Progenitor cell of endocrine pancreas (in vitro differentiated cells): ENCODE measurements at places on chromosomes 1 and 21.

DNA sequence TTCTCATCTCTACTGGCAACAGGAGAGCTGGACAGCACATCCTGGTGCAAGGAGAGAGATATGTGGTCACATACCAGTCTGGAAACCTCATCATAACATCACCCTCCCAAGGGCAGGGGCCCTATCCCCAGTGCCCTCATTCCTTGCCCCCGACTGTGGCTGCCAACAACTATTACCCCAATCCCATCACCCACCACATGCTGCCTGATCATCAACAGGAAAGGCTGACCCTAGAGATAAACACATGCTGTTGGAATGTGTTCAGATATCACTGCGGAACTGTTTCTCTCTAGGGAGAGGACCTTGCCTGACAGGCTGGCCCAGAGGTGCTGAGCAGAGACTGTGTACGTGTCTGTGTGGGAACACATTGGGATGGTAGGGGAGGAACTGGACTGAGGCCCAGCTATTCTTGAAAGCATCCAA lies 4.5 kb upstream of the INKA2 start:
- DNase-seq = no peak

- no peak for DNase-seq
Measured at GRCh38 chr1:213541641-213542040, 446.1 kb upstream of the PROX1 start.

- no peak for DNase-seq
Measured at GRCh38 chr1:15262706-15263105, 15.7 kb downstream of the FHAD1 start.

GRCh38 chr1:95124342-95124741 lies 7.2 kb downstream of the TLCD4 start:
- no peak for DNase-seq

DNA sequence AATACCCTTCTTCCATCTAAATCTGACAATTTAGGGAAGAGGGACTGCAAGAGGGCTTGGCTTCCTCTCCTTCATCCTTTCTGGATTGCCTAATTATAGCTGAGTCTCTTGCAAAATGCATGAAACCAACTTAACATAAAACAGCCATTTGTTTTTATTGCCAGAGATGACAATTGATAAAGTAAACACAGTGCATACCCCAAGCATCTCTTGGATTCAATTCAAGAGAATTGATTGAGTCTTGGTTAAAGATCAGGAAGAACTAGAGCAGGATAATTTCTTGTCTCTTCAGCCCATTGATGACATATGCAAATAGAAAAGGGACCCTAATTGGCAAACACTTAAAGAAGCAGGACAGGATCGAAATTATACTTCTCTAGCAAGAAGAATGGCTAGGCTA lies 617.1 kb upstream of the PTBP2 start:
- no peak for DNase-seq

- no peak for DNase-seq
Measured at GRCh38 chr21:37566790-37567615, 200.4 kb downstream of the DYRK1A start.

DNA sequence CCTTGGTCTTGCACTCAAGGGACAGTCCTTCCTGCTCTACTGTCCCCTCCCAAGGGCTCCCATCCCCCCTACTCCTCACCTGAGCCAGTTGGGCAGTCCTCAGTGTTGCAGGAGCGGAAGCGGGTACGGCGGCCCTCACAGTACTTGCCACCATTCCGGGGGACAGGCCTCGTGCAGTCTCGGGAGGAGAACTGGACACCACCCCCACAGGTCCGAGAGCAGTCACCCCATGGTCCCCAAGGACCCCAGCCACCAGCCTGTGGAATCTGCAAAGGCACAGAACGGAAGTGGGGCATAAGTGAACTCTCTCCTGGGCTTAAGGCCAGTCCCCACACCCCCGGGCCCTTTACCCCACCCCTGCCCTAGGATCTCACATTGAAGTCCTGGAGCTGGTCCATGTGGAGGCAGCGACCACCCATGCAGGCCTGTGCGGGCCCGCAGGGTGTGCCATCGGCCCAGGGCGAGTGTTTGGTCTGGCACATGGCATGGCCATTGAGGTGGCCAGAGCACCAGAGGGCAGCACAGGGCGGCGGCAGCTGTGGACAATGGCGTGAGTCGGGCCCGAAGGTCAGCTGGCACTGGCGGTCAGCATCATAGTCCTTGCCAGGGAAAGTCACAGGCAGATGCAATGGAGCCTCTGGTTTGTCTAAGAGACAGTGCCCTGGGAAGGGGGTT lies 5.2 kb downstream of the ADAMTS4 start:
- no peak for DNase-seq

DNA sequence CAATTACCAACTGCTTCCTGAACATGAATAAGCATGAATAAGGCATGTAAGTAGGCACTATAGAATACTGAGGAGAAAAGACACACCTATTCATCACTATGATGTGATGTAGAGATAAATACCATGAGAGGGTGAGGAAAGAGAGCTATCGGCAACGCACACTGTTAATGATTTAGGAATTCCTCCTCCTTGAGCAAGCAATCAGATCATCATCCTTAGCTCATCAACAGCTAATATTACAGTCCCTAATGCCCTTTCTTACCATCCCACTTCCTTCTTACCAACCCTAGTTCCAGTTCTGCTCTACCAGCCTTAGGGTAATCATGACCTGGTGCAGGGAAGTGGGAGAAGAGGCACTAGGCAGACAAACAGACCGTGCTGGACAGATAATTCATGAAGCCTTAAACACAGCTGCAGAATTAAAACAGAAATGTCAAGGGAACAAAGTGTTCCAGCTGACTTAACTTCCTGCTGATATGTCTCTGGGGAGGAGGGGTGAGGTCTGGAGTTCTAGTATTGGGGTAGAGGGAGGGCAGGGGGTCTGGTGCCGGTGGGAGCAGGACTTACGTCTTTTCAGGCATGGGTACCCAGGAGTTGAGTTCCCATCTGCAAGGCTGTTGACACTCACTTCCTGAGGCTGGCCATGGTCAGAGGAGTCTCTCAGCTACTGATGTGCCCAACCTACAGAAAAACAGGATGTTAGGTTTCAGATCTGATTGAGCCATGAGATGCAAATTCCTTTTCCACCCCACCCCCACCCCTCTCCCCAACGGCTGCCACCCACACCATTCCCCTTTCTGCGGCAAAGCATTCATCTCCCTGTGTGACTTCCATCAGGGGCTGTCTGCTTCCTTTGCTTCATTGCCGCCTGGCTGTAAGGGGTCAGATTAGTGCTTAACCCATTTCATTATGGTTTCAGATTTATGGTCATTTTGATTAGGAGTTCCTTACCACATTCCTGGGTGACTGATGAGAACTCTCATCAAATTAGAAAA lies 12.6 kb upstream of the RCSD1 start:
- no peak for DNase-seq

DNA sequence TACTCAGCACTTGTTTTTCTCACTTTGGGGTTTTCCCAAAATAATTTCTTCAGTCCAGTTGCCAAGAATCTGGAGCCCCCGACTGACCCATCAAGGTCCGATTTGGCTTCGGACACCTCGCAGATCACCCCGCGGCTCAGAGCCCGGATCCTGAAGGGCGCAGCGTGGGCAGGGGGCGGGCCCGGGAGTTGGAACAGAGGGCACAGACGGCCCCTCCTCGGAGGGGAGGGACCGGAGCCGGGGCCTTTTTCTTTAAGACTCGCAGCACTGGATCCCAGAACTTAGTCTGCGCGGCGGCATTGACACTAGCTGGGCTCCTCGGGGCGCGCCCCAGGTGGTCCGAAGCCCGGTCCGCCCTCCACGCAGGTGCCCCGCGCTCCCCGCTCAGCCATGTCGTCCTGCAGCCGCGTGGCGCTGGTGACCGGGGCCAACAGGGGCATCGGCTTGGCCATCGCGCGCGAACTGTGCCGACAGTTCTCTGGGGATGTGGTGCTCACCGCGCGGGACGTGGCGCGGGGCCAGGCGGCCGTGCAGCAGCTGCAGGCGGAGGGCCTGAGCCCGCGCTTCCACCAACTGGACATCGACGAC lies at the start of gene CBR3:
Gene CBR3, plus strand, starts transcription at position 277 of the 588 bp plus-strand sequence. Its CDS starts 114 bp downstream, at position 391.
- DNase-seq = peak; percentile 22

DNA sequence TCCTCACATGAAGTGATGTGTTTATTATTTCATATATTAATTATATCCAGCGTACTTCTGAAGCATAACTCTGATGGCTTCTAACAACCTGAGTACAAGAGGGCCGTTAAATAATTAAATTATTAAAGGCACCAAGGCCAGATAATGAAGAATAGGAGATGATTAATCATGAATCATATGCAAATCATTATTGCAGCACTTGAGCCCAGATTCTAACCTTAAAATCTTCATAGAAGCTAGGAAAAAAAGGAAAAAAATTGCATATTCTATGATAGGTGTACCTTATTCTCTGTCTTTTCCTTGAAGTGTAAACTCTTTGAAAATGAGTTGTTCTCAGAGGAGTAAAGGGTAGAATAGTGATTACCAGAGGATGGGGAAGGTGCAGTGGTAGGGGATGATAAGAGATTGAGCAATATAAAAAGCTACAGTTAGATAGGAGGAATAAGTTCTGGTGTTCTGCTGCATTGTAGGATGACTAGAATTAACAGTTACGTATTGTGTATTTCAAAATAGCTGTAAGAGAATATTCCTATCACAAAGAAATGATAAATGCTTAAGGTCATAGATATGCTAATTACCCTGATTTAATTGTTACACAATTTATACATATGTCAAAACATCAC lies 51.1 kb downstream of the SWT1 start:
- DNase-seq = no peak

GRCh38 chr21:43643193-43643592 lies 16.1 kb downstream of the HSF2BP start:
- DNase-seq = no peak

DNA sequence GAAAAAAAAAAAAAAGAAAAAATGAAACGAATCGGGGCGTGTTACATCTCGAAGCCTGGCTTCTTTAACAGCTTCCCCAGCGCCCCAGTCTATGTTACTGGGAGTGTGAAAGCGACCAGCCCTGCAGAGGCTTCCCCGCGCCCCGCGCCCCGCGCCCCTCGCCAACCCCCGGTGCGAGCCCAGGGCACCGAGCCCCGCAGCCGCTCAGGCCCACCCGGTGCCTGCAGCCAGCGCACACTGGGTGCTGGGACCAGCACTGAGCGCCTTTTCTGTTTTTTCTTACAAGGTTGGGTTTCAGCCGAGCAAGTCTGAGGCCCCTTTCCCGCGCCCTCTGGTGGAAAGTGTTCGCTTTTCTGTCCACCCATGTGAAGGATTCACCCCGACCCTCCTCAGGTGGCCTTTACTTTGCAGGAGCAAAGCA lies 42.1 kb upstream of the ZNF496 start:
- peak; percentile 47 for DNase-seq

GRCh38 chr1:200869753-200870391 lies 2.9 kb upstream of the GPR25 start:
- no peak for DNase-seq

DNA sequence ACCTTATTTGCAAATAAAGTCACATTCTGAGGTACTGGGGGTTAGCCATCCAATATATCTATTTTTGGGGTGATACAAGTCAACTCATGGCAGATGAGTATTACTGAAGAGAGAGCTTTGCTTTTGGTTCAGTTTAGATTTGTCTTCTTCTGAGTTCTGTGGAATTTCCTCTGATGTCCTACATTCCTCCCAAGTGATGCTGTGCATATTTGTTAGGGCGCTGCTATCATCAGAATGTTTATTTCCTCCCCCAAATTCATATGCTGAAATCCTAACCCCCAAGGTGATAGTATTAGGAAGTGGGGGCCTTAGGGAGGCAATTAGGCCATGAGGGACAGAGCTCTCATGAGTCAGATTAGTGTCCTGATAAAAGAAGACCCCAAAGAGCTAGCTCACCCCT lies 96.2 kb upstream of the WLS start:
- DNase-seq = no peak

GRCh38 chr1:77473690-77474089 lies 191.9 kb downstream of the AK5 start:
- DNase-seq = no peak

DNA sequence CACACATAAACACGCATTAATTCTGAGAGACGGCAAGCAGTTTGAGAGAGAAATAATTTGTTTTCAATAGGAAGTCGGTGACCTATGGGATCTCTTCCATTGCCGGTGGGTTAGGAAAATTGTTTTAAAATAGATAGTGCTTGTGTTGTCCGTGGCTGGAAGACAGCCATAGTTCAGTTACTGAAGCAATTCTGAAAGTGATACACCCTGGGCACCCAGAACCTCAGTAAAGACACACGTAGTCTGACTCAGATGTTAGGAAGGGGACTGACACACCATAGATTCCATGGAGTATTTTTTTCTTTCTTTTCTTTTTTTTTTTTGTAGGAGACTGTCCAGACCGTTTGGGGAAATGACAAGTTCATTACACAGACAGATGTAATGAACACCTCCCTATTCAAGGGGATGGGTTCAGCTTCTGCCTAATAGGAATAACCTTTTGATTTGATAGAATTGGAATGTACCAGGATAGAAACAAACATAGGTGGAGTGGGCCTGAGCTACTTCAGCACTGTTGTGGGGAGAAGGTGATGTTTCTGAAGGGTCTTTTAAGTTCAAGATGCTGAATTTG lies 1.6 kb downstream of the C1orf21 start:
- no peak for DNase-seq

- no peak for DNase-seq
Measured at GRCh38 chr21:17682924-17683323, 70.2 kb upstream of the BTG3 start.

DNA sequence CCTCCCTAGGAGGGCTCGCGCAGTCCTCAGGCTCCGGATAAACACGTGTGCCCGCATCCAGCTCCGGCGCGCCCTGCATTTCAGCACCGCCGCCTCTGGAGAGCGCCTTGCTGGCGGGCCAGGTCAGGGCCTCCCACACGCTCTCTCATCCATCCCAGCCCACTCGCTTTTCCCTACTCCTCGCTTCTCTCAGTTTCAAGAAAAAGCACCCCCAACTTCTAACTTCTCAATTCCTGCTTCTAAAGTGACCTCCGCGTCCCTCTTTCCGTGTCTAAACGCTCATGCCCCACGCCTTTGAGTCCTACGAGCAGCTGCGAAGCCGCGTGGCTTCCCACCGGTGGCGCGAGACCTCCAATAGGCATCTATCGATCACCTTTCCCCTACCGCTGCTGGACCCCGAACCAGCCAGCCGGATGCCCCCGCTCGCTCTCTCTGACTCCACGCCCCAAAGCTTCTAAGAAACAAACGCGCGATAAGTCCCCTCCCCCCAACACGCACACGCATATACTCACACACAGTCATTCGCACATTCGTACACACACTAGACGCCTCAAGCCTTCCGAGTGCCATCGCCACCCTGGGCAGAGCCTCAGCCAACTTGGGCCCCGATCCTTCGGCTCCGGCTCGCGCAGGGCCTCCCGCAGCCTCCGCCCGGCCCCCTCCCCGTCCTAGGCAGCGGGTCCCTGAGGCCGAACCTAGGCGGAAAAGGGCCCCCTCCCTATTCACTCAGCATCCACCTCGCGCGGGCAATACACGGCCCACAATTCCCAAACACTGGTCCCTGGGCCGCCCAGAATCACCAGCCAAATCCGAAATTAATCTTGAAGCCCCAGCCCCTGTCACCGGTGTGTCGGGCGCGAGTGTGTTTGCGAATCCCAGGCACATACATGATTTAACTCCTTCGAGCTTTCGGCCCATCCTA lies 1.1 kb downstream of the NMNAT2 start:
- DNase-seq = peak; percentile 81

DNA sequence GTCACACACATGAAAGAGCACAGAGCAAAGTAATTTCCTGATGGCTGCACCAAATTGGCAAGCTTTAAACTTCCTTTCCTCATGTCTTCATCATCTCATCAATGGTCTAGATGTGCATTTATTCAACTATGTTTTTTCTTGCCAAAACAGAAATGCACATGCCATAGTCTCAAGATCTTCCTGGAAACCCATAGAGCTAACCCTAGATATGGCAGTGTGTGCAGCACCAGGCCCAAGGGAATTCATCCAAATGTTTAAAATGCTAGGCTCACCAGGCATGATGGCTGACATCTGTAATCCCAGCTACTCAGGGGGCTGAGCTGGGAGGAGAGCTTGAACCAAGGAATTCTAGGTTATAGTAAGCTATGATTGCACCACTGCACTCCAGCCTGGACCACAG lies 31.2 kb upstream of the PALMD start:
- no peak for DNase-seq
